ENCODE measurements at places on chromosomes 3 and 15. TPM values are rescaled to one million over a fixed set of nuclear protein-coding genes. Genes with fewer than 3 reads are reported as not detected.

- H3K36me3 ChIP-seq: no peaks in the 10 kb centered on the region
- no peak overlapping the region for H3K4me3 ChIP-seq
- peak overlapping the region; percentile 5 for H3K27ac ChIP-seq
- peaks cover 89% of the 10 kb centered on the region for H3K4me1 ChIP-seq
- H3K27me3 ChIP-seq: no peaks in the 10 kb centered on the region
Observed at GRCh38 chr3:4515916-4516579, 22.9 kb downstream of the ITPR1 start.

DNA sequence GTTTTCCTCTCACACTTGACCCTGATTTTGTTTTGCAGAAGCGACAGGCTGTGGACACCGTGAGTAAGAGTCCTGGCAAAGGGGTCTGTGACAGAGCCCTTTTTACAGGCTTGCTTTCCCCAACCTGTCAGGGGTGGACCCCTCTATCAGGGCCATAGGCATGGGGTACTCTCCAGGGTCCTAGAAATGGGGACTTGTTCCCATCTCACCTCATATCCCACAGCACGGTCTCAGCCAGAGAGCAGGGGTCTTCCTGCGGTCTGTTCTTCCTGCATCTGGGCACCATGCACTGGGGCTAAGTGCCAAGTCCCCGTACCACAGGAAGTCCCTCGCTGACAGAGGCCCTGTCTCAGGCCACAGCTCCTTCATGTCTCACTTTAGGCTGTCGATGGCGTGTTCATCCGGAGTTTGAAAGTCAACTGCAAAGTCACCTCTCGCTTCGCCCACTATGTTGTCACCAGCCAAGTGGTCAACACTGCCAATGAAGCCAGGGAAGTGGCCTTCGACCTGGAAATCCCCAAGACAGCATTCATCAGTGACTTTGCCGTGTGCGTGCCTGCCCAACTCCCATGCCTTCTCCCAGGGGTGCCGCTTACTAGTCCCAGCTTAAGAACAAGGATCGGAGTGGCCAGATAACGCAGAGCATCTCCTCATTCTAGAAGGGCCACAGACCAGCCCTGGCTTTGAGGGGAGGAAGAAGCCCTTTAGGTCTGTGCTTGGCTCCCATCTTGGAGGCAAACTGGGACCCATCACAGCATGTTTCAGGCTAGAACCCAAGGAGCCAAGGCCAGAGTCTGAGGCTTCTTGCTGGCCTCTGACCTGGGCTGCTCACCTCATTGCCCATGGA, 783 bp downstream of the ITIH1 start:
- DNase-seq: no peak
- H3K4me1 ChIP-seq: no peaks in the 10 kb centered on the region
- H3K27ac ChIP-seq: no peak overlapping the region

DNA sequence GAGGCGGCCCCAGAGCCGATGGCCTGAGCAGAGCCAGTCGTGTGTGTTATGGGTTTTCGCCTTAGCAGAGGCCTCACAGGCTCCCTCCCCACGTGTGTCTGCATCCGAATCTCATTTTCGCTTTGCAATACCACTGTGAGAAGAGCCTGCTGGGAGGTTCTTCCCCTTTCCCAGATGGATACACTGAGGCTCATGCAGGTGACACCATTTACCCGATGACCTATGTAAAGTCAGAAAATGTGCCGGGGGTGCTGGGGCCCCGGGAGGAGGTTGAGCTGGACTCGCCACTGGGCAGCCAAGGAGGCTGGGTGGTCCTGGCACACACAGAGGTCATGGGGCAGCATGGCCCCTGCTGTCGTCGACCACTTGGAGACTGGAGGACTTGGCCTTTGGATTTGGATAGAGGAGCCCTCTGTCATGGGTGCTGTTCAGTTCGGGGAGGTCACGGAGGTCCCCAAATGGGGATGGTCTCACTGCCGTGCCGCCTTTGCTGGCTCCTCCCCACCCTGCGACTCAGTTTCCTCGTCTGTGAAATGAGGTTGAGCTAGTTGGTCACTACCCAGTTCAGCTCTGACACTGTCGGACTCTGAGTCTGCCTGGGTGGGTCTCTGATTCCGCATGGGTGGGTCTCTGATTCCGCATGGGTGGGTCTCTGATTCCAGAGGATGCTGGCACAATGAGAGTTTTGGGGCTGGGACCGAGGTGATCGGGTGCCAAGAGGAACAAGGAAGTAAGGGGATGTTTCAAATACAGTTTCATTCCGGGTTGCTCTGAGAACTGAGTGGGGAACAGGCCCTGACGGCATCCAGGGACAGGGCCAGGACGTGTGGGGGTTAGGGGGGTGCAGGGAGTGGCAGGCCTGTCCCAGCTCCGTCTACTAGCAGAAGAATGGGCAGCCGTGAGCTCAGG, 23.2 kb upstream of the MUC4 start:
- H3K27ac ChIP-seq: no peak overlapping the region
- peaks cover 54% of the 10 kb centered on the region for H3K27me3 ChIP-seq
- H3K4me1 ChIP-seq: no peaks in the 10 kb centered on the region

The ILDR1 gene
- 0.33 TPM for total RNA-seq

The IL17RE gene
- 0.58 TPM for total RNA-seq

The GPR171 gene
- not detected for total RNA-seq
